ENCODE measurements at places on chromosomes 2 and 18.

DNA sequence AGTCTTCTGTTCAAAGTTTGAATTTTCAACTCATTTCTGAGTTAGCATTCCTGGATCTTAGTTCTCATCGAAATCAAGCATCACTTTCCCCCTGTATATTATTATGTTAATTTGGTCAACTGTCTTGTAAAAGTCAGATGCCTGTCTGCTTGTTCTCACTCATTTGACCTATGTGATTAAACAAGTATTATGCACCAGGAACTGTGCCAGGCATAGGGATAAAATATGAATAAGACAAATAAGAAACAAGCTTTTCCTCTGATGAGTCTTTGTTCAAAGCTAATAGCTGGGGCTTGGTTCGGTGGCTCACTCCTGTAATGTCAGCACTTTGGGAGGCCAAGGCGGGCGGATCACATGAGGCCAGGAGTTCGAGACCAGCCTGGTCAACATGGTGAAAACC is 19.7 kb upstream of the EMILIN2 start:
- no peak for DNase-seq

DNA sequence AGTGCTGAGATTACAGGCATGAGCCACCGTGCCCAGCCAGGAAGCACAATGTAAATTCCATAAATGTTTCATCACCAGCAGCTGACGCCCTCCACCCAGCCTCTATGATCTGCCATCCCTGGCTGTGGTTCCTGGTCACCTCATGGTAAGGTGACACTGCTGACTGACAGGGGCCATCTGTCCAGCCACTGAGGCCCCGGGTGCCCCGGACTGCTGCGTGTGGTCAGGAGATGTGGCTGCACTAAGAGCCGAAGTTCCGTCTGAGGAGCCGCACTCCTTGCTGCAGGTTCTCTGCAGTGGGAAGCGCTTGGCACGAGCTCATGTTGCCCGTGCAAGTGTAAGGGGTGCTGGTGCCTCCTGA is 10.9 kb downstream of the NTSR2 start:
- DNase-seq, result no peak

- no peak for DNase-seq
These were observed 45.5 kb downstream of the FSHR start for GRCh38 chr2:49108851-49109250.

DNA sequence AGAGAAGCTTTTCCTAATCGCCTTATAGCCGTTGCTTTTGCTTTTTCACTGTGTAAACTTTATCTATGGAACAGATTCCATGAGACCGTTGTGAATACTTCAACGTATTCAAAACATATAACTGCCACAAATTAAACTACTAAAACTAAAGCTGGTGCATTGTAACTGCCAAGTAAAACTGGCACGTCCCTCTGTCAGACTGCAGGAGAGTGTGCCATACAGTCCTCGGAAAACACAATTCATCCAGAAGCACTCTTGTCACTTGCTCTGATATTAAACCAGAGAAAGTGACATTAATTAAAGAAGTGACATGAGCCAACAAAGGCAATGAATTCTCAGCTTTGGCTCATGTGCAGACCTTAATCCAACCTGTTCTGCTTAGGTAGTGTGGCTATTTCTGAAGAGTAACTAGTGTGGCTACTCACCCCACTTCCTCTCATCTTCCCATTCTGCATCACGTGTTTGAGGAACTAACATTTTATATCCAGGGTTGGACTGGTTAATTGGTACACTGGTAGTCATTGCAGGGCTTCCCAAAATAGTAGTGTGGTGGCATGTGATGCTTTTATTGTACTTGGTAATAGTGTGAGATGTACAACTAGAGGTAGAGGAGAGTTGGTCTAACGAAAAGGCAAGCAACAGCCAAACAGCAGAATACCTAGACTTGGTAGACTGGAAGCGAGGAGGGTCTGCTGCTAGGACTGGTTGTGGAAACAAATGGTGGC is 9.7 kb downstream of the VRK2 start:
- no peak for DNase-seq

DNA sequence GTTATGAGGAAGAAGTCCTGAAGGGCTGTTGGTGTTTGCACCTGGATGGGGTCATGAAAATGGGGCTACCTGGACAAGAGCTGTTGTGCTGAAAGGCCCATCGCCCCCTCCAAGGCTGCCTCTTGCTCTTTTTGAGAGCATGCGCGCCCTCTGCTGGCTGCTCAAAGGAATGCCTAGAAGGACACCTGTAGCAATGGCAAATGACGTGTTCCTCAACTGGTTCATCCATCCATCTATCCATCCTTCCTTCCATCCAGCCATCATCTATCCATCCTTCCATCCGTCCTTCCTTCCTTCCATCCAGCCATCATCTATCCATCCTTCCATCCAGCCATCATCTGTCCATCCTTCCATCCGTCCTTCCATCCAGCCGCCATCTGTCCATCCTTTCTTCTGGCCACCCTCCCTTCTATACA is 17.2 kb upstream of the RPL31 start:
- peak; percentile 77 for DNase-seq

GRCh38 chr2:199336546-199336945 is 121.2 kb downstream of the SATB2 start:
- DNase-seq, result no peak

- no peak for DNase-seq
These were observed 500.4 kb downstream of the PARD3B start for GRCh38 chr2:205045706-205046105.

DNA sequence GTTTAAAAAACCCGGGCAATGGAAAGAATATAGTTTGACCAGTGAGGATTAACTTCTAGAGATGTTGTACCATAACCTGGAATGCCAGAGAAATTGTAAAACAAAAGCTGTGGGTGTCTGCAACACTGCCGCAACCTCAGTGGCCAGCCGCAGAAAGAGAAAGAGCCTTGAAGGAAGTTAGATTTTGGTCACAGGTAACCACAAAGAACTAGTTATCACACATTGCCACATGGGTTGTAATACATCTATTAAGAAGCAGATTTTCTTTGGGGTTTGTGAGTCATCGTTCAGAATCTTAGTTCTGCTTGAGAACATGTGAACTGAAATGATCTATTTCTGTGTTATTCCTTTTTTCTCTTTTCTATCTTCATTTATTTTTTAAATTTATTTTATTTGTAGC is 222.9 kb upstream of the AGAP1 start:
- DNase-seq, result no peak

- DNase-seq, result no peak
These were observed 142.0 kb downstream of the NR4A2 start for GRCh38 chr2:156190517-156190916.
